ENCODE measurements at places on chromosomes 13 and 19.

- peak; percentile 35 for DNase-seq
These were observed 62.9 kb downstream of the DCT start for GRCh38 chr13:94416454-94417080.

- DNase-seq, result no peak
These were observed 46.9 kb downstream of the FGF9 start for GRCh38 chr13:21717817-21718216.

DNA sequence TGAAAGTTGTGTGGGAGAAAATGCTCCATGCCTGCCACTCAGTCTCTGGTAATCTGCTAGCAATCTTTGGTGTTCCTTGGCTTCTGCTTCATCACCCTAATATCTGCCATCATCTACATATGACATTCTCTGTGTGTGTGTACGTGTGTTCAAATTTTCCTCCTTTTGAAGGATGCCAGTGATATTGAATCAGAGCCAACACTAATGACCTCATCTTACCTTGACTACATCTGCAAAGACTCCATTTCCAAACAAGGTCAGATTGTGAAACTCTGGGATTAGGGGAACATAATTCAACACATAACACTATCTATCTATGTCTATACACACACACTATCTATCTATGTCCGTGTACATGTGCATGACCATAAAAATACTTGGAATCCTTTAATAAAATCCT lies 81.4 kb upstream of the IRS2 start:
- no peak for DNase-seq

GRCh38 chr13:80168089-80168850 lies 172.7 kb downstream of the SPRY2 start:
- DNase-seq, result no peak

DNA sequence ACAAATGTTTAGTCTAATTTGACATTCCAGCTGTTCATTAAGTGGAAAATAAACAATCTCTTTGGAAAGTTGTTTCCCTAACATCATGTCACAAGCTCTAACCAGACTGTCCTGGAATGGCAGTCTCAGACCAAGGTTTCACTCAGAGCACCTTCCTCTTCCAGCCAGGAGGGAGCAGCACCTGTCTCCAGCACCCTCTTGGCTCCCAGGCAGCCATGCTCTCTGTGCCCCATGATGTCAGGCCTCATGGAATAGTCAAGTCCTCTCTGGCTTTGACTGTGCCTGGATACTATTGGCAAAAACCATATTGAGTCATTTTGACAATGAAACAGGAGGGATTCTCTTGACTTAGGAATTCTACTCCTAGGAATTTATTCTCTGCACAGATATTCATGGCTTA lies 171.4 kb downstream of the OXGR1 start:
- DNase-seq, result peak; percentile 47

GRCh38 chr19:49067554-49067953 lies 2.9 kb upstream of the NTF4 start:
- no peak for DNase-seq

GRCh38 chr13:109362616-109363015 lies 423.8 kb downstream of the IRS2 start:
- DNase-seq, result no peak
